RCC 7860 (cell line): ENCODE measurements at places on chromosomes 6 and 20.

- DNase-seq = no peak
Observed at GRCh38 chr20:59817846-59818615, 115.4 kb downstream of the SYCP2 start.

DNA sequence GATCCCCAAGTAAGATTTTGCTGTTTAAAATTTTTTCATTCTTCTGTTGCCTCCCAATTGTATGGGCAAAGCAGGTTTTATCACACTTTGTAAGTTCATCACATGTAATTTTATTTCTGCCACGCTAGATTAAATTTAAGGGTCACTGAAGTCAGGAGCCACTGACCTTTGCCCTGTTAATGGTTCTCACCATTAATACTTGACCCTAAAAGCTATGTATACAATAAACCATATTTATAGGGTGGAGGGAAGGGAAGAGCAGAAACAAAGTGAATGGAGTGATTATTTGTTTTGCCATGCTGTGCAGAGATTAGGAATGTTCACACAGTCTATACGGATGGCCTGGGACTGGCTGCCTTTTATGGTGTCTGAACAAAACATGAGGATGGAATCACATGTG is 186.7 kb downstream of the BMP2 start:
- no peak for DNase-seq

DNA sequence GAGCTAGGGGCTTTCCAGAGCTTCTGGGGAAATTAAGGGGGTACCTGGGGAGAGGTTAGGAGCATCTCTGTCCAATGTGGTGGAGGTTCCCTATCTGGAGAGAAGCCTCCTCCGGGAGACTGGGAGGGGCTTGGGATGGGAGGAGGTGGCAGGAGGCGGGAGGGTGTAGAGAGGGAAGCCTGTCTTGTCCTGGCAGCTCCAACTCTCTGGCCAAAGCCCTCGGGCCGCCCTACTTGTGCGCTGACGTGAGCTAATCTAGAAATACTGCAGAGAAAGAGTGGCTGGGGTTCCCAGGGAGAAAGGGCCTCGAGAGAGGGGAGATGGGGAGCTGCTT is 1.6 kb upstream of the SLC32A1 start:
- no peak for DNase-seq

- DNase-seq = no peak
Observed at GRCh38 chr6:68779366-68779765, 144.3 kb downstream of the ADGRB3 start.

GRCh38 chr20:50652702-50653294 is 38.5 kb downstream of the RIPOR3 start:
- DNase-seq = no peak

- no peak for DNase-seq
Observed at GRCh38 chr6:134593442-134593841, 275.5 kb upstream of the SGK1 start.

DNA sequence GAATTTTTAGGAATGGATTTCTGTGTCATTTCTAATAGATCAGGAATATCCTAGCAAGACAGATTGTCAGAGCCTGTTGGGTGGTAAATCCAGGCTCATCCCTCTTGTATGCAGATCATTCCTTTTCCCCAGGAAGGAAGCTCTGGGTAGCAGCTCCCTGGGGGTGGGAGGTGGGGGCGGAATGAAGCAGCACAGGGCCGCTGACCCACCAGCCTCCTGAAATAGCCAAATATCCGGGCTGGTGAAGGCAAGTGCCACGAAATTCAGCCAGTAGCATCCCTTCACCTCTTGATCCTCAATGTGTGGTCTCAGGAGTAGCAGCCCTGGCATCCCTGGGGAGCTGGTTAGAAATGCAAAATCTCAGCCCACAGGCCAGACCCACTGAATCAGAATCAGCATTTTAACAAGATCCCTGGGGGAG is 256.9 kb downstream of the LRFN2 start:
- DNase-seq = no peak

DNA sequence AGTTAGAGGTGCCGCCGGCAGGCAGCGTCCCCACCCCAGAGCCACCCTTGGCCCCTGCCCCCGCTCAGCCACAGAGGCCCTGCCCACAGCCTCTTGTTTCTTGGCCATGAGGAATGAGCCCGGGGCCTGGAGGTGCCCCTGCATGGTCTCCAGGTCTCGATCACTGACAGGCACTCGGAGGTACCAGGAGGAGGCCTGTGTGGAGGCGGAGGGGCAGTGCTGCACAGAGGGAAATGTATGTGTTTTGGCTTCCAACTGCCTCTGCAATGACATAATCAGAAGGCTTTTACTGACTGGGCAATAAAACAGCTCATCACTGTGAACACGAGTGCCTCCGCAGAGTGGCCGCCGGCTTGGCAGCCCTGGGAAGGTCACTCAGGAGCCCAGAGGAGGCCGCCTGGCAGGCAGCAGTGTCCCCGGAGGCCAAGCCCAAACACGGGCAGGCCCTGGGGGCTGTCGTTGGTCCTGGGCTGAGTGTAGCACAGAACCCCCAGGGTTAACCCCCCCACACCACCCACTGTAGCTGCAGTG is 61.1 kb upstream of the GATA5 start:
- no peak for DNase-seq

DNA sequence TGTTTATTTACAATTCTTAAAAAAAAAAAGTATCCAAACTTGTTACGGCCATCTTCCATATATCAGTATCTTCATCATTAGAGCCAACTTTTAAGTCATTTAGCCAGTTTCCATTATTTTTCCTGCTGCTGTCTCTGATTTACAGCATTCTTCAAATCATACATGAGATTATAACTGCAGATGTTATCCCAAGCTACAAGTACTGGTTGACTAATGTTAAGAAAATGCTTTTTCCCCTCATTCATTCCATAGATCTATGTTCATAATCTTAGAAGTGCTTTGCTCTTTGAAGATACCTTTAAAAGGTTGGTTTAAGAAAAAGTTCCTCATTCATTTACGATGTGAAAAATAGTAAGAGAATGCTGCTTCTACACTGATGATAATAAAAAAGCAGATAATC is 158.7 kb downstream of the RNGTT start:
- DNase-seq = no peak
